T-helper 2 cell treated with Interferon-gamma antibody and Interleukin-4, amounts not matched to agents 100 ng/mL and 5 ng/mL, for 36 hours (primary cell): ENCODE measurements at places on chromosomes 3 and 15. TPM values are rescaled to one million over a fixed set of nuclear protein-coding genes. Genes with fewer than 3 reads are reported as not detected.

The MAGI1 gene
- total RNA-seq = 0.48 and 1.1 TPM in 2 replicates

The SNX33 gene
- total RNA-seq = 1.3 and 1.5 TPM in 2 replicates

The ATP8B4 gene
- 22.5 and 26.1 TPM in 2 replicates for total RNA-seq

The CILP gene
- total RNA-seq = 0.07 TPM in 2 replicates

The CD200R1 gene
- total RNA-seq = 12.3 and 13.1 TPM in 2 replicates

The ISL2 gene
- 0.59 and 1.1 TPM in 2 replicates for total RNA-seq

The PLCH1 gene
- 0.59 and 0.80 TPM in 2 replicates for total RNA-seq

The ERICH6 gene
- total RNA-seq = not detected in 2 replicates

The CCR5 gene
- 8.9 TPM in 2 replicates for total RNA-seq

The ADAMTS9 gene
- total RNA-seq = not detected in 2 replicates

The AHSG gene
- not detected in 2 replicates for total RNA-seq

The LMAN1L gene
- total RNA-seq = 0.64 and 0.93 TPM in 2 replicates

The ROBO1 gene
- total RNA-seq = 0.11 TPM in 1 of 2 replicates, not detected in the other

The ONECUT1 gene
- not detected in 2 replicates for total RNA-seq
